ENCODE measurements at places on chromosomes 16 and 17.

GRCh38 chr17:44205962-44206824, 6.5 kb upstream of the ATXN7L3 start:
- no peak for DNase-seq

- peak; percentile 17 for DNase-seq
Observed at GRCh38 chr16:2339521-2340484, 725 bp downstream of the ABCA3 start.

- DNase-seq = no peak
Observed at GRCh38 chr17:40092581-40092980, 7.8 kb downstream of the NR1D1 start.

DNA sequence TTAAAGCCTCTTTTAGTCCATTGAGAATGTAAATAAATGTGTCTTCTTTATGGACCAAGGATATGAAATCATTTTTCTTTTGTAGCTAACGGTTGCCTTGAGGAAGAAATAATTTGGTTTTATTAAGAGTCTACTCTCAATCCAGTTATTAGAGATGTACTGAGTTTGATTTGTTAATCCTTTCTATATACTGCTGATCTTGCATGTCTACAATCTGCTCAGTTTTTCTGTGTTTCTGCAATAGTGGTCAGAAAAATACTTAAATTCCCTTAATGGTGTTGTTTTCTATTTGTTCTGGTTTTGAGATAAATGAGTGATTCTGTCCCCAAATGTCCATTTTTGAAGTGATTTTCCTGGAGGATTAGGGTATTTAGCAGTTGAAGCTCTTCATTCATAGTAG, 54.9 kb downstream of the CYLD start:
- no peak for DNase-seq

DNA sequence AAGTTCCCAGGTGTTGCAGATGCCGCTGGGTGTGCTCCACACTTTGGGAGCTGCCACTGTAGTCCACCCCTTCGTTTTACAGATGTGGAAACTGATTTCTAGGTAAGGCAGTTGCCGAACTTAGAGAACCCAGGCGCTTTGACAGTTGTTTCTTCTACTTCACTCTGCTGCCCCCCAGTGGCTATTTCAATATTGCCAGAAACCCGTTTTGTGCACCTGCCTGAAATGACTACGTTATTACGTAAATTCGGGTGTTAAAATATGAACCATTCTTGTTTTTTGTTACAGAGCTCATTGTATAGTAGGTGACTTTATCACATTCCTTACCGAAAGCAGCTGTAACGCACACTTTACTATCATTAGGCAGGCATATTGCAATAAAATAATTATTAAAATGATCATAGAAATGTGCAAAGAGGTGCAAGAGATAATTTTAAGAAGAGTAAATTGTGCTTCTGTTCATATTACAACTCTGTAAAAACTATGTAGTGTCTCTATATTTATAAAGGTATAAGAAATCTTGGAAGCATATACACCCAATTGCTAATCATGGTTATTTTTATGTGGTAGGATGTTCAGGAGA, 44.9 kb downstream of the OTOA start:
- DNase-seq = peak; percentile 62

- no peak for DNase-seq
Observed at GRCh38 chr16:53022374-53022773, 30.3 kb downstream of the CHD9NB start.

DNA sequence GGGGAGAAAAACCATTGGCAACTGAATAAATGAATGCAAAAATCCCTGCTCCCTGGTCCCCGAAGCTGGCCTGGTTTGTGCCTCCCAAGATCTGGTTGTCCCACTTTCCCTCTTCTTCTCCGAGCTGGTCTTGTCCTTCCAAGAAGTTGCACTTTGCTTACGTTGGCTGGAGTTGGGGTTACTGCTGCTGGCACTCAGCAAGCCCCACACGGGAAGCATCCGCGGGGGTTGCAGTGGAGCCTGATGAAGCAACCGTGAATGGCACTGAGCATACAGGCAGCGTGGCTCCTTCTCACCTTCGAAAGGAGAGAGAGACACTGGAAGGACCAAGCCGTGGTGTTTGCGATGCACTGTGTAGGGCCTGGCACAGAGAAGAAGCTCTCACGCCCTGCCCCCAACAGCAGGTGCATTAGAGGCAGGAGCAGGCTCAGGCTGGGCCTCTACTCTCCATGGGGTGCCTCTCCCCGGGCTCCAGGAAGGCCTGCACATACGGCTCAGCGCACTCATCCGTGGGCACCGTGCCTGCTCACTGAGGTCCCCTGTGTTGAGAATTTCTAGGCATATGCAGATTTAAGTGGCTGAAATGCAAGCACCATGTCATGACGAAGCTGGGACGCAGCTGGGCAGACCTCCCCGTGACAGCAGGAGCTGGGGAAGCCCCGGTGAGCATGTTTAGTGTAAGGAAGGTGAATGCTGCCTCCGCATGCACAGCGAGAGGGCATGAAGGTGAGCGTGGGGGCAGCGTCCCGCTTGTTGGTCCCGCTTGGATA, 12.1 kb downstream of the CA5A start:
- DNase-seq = no peak

GRCh38 chr17:74430706-74431567, 951 bp upstream of the GPRC5C start:
- DNase-seq = no peak

DNA sequence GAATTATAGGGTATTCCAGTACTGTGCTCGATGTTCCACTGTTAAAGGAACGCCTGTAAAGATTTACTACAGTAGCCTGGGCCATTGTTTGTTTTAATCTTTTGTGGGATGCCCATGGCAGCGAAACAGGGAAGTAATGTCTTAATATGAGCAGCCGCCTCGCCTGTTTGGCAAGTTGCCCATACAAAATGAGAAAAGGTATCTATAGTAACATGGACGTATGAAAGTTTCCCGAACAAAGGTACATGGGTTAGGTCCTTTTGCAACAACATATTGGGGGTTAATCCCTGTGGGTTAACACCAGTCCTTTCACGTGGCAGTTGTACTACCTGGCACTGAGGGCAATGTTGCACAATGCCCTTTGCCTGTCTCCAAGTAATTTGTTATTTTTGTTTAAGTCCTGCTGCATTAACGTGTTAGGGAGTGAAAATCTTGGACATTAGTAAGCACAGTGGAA, 21.1 kb upstream of the TMC5 start:
- DNase-seq = no peak

- no peak for DNase-seq
Observed at GRCh38 chr17:49984283-49984682, 10.7 kb downstream of the DLX3 start.

DNA sequence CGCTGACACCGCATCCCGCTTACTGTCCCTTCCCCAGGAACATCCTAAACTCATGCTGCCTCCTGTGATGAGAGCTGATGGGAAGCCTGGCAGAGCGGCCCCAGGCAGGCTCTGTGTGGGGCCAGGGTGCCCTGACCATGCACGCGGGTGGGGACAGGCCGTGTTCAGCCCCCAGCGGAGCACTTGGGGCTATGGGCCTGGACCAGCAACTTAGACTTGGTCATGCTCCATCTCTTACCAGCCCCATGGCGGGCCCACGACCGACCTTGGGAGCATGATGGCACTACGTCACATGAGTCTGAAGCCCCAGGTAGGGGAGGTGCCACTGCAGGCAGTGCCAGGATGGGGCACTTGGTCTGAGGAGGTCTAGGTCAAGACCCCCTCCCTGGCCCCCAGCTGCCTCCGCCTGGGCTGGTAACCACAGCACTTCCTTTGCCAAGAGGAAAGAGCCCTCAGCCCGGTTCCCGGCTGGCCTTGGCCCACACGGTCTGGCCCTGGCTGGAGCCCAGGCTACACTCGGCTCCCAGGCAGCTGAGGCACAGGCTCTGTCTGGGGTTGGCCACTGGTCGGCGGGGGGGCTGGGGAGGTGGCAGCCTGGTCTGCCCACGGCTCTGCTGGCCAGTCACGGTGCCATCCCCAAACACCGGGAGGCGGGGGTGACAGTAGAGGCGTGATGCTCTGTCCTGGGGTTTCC, 25.7 kb downstream of the BAHCC1 start:
- DNase-seq = no peak

DNA sequence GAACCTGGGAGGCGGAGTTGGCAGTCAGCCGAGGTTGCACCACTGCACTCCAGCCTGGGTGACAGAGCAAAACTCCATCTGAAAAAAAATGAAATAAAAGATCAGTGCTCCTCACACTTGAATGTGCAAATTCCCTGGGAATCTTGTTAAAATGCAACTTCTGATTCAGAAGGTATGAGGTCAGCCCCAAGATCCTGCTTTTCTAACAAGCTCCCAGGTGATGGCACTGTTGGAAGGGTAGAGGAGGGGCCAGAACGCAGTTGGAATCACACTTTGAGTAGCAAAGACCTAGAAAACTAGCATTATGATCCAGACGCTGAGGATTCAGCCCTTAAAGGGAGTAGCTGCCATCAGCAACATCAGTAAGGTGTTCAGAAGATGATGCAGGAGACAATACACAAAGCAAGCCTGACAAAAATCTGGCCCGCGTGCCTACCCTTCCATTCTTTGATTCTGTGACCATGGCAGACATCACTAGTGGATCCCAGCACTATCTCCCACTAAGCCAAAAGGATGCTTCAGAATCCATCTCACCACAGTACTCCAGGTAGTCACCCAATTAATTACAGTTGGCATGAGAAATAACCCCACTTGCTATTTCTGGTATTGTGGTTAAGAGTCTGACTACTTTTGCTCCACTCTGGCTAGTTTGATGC, 33.1 kb upstream of the MEIOC start:
- DNase-seq = no peak

GRCh38 chr17:57273490-57273889, 17.2 kb downstream of the MSI2 start:
- DNase-seq = no peak

- no peak for DNase-seq
Observed at GRCh38 chr17:45110676-45111611, 21.4 kb downstream of the PLCD3 start.

- DNase-seq = no peak
Observed at GRCh38 chr17:17343896-17344506, 40.8 kb downstream of the NT5M start.

DNA sequence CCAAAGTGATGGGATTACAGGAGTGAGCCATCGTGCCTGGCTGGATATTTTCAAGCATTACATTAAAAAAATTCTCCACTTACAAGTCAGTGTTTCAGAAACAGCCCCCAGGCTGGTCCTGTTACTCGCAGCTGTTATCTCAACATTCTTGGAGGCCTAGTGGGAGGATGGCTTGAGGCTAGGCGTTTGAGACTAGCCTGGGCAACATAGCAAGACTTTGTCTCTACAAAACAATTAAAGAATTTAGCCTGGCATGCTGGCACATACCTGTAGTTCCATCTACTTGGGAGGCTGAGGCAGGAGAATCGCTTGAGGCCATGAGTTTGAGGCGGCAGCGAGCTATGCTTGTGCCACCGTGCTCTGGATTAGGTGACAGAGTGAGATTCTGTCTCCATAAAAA, 26.5 kb upstream of the SPNS3 start:
- no peak for DNase-seq

GRCh38 chr16:46961373-46962353, 11.8 kb downstream of the DNAJA2 start:
- peak; percentile 6 for DNase-seq

- no peak for DNase-seq
Observed at GRCh38 chr17:31313982-31314781, at the start of gene EVI2B. TSS of gene EVI2B (minus strand) at chr17:31314054. CDS start at chr17:31305609, 8,445 bp downstream.

GRCh38 chr17:67620636-67621035, 97.1 kb upstream of the NOL11 start:
- no peak for DNase-seq

DNA sequence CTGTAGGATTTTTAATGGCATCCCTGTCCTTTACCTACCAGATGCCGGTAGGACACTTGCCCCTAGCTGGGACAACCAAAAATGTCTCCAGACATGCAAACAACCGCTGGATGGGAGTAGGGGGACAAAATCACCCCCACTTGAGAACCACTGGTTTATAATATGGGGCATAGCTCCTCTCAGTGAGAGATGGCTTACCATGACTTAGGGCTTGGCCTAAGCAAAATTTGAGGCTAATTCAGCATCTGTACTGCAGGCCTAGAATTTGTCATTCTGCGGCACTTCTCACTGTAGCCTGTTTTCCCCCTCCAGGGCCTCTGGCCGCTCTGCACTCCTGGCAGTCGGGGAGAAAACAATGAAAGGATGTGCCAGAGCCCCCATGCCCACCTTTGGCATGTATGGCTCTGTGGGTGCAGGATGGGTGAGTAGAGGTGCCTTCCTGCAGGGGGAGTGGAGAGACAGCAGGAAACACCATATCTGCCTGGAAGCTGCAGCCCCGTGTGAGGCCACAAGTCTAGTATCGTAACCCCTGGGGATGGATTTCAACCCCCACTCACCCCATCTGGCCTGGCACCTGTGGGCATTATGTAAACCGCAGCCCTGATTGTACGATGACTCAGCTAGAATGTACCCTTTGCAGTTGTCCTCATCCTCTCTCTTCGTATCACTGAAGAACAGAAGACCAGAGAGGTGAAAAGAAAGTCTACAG, 268.1 kb downstream of the SOX9 start:
- DNase-seq = no peak

DNA sequence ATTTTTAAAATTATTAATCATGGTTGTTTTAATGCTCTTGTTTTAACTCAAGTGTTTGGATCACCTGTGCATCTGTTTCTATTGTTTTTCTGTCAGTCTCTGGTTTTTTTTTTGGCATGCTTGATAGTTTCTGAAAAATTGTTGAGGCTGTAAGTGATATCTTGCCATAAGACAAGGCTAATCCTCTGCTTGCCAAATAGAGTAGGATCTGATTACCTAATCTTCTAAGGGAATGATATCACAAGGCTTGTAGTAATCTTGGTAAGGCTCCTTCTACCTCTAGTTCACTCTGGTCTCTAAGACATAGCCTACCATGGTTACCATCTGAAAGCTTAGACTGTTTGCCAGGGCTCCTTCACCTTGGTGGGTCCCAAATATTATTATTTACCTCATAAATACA, 81.0 kb downstream of the ATF7IP2 start:
- no peak for DNase-seq

DNA sequence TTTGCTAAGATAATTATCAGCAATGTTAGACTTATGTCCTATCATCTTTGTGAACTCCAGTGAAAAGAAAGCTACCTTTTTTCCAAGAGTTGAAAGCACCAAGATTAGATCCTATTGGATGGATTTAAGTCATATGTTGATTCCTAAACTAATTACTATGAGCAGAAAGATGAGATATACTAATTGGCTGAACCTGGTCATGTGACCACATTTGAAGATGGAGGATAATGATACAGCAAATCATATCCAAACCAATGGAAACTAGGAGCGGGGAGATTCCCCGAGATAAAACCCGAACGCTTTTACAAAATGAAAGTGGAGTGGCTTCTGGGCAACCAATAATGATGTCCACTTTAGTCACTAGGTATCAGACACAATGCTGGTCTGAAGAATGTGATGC, 1060.2 kb upstream of the EEF2KMT start:
- DNase-seq = no peak

DNA sequence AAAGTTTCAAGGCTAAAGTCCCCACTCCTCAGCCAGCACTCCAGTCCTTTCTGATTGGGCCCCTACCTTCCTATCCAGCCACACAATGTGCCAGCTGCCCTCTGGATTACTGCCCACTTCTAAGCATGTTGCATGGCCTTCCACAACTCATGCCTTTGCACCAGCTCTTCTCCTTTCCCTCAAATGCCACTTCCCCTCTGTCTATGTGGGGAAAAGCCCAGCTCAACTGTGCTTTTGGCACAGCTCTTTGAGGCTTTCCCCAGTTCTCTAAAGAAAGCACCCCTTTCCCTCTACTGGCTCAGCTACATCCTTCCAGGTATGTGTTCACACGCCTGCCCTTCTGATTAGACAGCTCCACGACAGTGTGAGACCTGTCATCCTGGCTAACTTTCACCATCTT, 18.5 kb downstream of the GTF3C1 start:
- no peak for DNase-seq

- no peak for DNase-seq
Observed at GRCh38 chr17:42472709-42473521, 14.2 kb downstream of the ATP6V0A1 start.

Measured in activated CD8-positive, alpha-beta memory T cell treated with anti-CD3 and anti-CD28 coated beads for 1 hour (primary cell).